ENCODE measurements at places on chromosomes 6 and 20.

DNA sequence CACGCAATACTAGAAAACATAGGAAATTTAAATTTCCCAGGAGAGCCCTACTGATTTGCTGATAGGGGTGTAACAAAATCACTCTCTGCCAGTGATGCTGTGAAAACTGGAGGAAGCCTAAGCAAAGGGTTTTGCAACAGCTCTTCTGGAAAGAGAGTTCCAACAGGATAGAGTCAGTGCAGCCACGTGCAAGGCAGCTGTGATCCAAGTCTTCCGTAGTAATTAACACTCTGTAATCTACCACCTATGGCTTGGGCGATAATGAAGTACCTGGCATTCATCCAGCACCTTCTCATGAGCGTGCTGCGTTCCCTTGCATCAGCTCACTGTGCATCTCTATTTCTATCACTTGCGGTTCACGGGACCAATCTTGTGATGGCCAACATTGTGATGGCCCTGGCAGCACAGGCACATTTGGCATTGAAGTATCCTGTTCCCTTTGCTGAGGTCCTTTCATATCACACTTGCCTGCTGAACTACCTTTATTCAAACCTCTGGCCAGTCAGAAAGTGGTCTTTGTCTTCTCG, 48.2 kb downstream of the IRF4 start:
- DNase-seq, result no peak

GRCh38 chr20:18019068-18019467, 38.6 kb downstream of the OVOL2 start:
- DNase-seq, result peak; percentile 12

DNA sequence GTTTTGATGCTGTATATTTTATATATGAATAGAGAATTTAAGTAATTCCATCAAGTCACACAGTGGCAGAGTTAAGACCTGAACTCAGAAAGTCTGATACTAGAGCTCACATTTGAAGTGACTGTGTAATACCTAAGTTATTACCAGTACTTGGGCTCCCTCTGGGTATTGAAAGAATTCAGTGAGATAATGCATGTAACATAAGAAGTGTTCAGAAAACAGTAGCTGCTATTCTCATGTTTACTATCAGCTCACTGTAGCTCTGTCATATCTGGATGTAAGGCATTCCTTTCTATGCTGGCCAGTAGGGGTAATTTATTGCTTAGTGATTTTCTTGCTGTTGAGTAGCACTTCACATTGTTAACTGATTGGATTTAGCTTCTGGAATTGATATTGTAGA, 44.6 kb downstream of the NKX2-4 start:
- DNase-seq, result no peak

DNA sequence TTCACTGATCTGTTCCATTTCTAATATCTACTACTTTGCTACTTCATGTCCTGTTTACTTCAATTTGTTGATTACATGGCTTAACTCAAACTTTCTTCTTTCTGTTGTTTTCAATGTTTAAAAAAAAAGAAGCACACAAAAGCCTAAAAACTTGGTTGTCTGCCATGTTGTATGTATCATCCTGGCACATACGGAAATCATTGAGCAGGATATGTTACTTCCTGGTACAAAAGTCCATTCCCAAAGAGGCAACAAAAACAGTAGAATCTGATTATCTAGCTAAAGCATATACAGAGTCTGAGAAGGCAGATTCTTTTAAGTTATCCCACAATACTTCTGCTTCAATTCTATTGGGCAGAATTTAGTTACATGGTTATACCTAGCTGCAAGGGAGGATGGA, 14.5 kb upstream of the COL12A1 start:
- DNase-seq, result no peak

DNA sequence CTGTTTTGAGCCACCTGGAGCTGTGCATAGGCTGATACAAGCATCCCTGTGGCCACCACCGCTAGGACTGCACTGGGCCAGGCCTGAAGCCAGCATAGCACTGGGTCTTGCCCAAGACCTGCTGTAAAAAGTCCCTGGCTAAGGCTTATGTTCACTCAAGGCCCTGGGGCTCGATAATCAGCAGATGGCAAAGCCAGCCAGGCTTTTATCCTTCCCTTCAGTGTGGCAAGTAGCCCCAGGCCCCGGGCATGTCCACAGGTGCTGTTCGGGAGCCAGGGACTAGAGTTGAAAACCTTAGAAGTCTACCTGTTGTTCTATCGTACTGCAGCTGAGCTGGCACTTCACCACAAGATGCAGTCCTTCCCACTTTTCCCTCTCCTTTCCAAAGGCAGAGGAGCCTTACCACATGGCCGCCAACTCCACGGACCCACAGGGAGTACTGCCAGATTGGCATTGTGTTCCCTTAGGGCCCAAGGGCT, 226.4 kb upstream of the ZNF217 start:
- no peak for DNase-seq

GRCh38 chr6:73579389-73579788, 58.6 kb upstream of the EEF1A1 start:
- DNase-seq, result no peak

GRCh38 chr6:92259171-92259570, 1160.2 kb downstream of the EPHA7 start:
- no peak for DNase-seq

GRCh38 chr20:17518339-17519052, 12.7 kb downstream of the BFSP1 start:
- no peak for DNase-seq

GRCh38 chr20:5596401-5597193, 153.6 kb upstream of the SHLD1 start:
- no peak for DNase-seq

- no peak for DNase-seq
Measured at GRCh38 chr6:25975923-25976560, 13.4 kb downstream of the TRIM38 start.

DNA sequence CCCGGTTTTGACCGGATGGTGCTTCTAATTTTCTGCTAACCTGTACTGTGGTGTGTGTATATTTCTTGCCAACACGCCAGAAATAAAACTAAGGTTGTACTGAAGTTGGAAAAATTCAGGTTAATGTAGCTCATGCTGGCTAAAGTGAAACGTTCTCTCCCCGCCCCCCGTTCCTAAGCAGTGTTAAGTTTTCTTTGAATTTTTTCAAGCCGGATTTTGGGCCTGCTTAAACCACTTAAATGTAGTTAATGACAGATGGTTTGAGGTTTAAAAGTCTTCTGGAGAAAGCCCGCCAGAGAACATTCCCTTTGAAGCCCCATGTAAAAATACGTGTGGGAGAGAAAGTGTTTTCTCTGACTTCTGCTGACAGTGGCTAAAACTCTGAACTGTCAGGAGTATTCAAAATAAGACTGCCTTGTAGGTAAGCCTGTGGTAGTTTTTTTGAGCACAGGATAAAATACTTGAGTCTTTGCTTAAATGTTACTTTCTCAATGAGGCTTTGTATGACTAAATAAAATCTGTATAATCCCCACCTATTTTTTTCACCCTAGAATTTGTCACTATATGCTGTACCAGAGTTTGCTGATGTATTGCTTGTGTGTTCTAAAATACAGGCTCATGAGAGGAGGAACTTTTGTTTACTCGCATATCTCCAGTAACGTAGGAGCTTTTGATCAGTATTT, 101.3 kb downstream of the OR2B2 start:
- DNase-seq, result no peak

DNA sequence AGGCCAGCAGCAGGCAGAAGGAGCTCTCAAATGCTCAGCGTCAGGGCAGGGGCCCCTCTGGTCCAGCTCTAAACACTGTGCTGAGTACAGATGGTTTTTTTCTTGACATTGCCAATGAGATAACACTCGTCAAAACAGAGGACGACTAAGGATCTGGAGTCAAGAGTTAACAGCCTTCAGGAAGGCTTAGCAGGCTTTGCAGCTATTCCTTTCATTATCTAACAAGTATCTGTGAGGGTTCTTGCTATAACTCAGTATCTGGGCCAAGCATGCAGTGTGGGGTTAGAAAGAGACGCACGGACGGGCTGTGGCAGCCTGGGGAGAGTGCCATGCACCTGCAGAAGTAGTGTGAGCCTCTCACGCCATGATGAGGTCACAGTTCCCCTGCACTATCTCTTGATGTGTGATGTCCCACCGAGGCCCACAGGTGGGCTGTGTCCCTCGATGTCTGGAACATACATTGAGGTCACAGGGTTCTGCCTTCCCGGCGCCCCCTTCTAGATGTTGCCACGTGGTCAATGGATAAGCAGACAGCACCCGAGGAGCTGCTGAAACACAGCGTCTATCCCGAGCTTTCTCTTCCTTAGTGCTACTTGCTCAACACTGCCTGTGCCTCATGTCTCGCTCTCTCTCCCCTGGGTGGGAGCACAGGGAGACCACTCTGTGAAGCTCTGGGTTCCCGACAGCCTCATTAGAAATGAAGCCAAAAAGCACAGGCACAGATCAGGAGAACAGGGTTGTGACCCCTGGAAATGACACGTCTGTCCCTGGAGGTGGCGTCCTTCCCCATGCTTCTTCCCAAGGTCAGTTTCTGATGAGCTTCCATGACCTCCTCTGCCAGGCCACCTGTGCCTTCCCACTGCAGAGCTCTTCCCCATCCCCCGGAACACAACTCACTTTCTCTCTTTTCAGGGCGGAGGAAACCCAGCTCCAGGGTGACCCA, 85.5 kb upstream of the RPS6KA2 start:
- DNase-seq, result no peak

GRCh38 chr6:150874179-150874578, 8.7 kb downstream of the MTHFD1L start:
- DNase-seq, result no peak

DNA sequence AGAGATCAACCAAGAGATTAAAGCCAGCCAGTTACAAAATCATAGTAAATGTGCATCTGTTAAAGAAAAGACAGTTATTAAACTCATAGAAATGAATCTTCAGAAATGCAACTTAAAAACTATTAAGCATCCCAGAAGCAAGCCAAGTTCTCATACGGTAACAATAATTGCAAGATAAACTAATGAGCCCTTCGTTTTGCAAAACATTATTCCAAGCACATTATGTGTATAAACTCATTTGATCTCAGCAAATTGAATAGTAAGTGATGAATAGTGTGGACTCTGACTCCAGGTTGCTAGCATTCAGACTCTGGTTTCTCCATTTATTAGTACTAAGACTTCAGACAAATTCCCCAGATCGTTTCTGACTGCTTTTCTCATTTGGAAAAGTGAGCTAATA, 85.2 kb downstream of the SNAP25 start:
- DNase-seq, result no peak

- DNase-seq, result no peak
Measured at GRCh38 chr6:109204511-109204910, 109.2 kb downstream of the CEP57L1 start.

DNA sequence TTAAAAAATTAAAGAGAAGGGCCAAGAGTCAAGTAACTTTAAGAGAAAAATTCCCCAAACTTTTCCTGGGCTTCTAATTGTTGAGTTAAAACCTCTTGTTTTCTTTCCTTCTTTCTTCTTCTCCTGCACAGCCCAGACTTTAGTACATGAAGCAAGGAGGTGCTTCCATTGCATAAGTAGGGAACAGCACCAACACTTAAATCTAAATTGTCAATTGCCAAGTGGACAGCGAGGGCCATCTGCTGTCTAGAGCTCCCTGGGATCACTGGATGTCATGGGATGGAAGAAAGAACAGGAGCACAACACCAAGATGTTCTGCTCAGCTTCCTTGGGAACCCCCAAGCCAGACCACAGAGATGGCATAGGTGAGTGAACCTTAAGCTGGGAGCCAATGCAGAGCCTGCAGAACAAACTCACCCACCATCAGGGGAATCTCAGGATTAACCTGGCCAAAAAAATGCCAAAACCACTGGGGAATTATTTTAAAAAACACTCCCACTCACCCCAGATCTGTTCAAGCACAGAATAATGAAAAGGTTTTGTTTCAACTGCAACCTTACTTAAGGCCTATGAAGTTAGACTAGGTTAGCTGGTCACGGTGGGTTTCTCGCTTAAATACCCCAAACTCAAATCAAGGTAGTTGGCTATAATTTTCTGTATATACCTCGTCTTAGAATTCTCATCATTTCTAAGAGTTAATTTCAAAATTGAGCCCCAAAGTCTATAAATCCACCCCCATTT, 67.8 kb downstream of the TNFRSF21 start:
- DNase-seq, result no peak

DNA sequence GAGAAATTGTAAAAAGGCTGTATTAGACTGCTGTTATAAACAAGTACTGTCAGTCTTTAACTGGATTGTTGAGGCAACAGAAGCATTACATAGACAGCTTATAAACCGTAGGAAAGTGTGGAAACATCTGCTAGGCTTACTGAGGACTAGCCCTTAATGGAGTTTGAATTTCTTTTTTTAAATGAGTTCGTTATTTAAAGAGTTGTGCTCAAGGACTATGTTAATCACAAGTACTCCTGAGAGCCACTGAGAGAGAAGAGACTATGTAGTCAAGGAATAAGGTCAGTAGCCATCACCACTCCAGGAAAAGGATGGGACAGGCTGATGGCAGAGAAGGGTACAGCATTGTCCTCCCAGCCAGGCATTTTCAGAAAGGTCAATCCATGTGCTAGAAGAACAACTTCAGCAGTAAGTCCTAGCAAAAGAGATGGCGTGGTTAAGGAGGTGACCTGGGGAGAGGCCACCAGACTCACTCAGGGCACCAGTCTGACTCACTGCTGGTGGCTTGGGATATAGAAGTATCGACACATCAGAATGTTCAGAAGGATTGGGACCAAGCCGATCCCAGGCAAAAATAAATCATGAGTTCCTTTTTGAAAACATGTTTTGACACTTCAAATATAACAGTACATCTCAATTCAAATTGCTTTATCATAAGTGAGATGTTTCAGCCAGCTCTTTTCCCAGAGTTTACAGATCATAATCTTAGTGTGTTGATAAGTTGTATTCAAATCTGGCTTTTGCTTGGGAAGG, 6.4 kb downstream of the RPS12 start:
- DNase-seq, result no peak

DNA sequence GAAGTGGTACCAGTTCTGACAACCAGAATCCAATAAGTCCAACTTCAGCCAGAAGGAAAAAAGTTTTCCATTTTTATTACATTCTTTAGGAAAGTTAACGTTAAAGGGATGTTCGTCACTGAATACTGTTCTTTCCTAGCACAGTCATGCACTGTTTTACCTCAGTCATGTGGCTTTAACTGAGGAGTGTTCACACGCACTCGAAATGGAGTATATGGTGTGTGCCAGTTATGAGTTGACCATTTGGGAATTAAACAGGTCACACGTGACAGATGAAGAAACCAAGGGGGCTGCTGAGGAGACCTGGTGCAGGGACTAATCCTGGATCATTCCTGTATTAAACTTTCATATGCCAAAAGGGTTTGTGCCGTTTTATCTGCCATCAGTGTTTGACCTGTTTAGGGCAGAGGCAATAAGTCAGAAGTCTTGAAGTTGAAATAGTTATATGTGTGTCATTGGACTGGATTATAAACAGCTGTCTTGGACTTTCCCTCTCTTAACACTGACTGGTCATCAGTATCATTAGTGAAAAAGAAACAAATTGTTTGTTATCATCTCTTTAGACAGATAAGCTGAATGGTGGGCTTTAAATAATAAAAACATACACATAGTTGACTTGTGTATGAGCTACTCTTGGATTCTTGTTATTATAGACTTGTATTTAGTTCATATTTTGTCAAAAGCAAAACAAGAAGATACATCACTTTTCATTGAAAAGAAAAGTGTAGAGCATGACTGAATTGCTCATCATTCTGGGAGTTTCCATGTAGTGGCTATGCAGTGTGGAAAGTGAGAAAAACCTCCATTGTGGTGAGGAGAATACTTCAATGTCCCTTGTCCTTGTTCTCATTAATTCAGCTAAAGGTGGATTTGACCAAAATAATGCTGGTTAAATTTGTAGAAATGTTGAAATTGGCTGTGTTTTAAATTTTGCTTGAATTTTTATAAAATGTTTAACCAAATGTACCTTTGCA, 123.5 kb upstream of the SAMD5 start:
- DNase-seq, result no peak

Data from CD4-positive, alpha-beta T cell treated with Interleukin-1 beta for 1 hour (primary cell).